ENCODE measurements at places on chromosomes 5 and 9.

- no peak for DNase-seq
Observed at GRCh38 chr9:19879062-19879461, 90.2 kb upstream of the SLC24A2 start.

DNA sequence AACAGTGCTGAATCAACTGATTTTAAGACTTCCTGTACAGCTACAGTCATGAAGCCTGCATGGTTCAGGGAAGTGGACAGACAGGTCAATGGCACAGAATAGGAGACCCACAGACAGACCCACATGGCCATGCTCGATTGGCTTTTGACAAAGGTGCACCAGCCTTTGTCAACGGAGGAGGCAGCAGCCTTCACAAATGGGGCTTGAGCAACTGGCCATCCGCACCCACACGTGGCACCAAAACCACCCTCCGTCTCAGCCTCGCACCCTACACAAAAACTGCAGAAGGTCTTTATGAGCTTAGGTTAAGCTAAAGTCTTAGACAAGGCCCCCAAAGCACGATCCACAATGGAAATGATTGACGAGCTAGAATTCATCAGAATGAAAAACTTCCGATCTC lies 59.5 kb upstream of the UBAC1 start:
- no peak for DNase-seq

DNA sequence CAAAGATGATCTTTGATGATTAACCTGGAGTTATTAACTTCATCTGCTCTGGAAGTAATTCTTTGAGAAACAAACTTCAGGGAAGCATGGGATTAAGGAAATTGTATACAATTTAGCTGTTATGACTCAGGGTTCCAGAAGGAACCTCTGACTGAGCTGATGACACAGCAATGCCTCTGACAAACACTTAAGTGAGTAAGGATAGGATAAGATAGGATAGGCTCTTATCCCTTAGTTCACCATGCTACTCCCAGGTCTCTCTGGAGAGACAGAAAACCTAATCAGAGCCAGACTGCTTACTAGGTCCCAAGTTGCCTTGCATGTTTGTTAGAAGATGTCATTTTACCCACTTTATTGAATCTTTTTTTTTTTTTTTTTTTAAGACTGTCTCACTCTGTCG lies 12.6 kb upstream of the TMEM38B start:
- DNase-seq: no peak

DNA sequence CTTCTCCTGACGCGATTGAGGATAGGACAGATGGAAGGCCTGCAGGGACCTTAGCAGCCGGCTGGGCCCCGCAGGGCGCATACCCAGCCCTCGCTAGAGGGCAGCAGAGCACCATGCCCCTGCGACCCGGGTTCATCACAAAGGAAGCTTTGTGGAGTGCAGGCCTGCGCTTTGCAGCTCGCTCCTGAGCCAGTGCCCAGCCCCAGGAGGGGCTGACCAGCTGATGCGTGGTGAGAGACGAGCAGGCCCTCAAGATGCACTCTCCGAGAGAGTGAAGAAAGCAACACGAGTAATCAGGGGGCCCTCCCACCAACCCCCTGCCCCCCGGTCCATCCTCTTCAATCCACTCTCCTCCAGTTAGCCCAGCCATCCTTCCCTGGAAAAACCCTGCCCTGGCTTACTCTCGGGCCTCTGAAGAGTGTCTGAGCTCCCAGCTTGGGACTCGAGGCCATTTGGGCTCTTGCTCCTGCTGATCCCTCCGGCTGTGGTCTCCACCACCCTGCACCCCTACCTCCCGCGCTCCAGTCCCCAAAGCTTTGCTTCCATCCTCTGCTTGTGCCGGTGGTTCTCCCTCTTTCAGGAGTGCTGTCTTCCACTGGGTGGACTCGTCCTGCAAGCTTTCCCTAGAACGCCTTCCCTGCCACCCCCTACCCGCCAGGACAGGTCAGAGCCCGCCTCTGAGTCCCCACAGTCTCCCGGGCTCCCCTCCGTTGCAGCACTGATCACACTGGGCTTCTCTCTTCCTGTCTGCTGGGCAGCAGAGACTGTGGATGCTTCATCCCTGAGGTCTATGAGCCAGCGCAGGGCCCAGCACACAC lies 9.1 kb upstream of the KIF12 start:
- DNase-seq: peak; percentile 68

GRCh38 chr9:120369608-120370220 lies 210.3 kb downstream of the CDK5RAP2 start:
- DNase-seq: no peak

DNA sequence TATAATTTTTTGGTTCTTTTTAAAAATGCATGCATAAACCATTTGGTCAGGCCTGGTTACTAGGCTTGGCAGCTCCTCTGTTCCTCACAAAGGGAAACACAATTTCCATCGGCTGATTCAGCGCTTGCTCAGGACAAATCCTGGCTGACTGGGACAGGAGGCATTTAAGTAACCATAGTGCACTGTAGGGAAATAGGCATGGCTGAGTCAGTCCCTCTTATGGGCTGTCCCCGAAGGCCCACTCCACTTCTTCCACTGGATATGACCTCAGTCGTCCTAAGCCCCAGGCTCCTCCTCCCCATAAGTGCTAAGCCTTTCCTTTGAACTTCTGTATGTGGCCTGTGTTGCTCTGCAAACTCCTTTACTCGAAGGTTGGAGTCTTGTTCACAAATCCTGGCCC lies 71.2 kb upstream of the GLIS3 start:
- no peak for DNase-seq

DNA sequence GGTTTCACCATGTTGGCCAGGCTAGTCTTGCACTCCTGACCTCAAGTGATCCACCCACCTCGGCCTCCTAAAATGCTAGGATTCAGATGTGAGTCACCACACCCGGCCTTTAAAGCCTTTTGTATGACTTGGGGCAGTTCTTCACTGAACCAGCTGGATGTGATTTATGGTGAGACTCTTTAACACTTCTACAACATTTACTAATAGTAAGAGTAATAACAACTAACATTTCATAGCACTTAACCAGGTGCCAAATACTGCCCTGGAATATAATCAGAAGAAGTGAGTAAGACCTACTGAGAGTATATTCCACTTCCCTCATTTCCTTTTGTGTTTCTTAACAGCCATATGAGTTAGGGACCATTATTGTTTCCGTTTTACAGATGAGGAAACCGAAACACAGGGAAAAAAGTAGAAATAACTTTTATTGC lies 10.0 kb downstream of the ZSWIM6 start:
- DNase-seq: no peak

DNA sequence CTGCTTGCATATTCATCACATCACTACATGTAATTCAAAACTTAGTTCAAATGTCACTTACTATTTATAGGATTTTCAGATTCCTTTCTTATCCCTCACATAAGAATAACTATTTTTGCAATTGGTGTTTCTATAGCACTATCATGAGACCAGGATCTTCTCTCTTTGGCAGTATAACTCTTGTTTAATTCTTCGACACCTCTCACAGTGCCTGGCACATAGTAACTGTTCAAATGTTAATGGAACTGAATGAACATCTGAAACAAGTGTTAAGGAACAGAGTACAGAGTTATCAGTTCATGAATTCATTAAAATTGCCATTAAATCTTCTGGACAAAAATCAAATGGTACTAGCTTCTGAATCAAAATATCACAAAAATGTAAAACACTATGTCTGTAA lies 40.0 kb downstream of the FBXL17 start:
- DNase-seq: no peak

- no peak for DNase-seq
Observed at GRCh38 chr5:138831703-138832102, 43.4 kb downstream of the LRRTM2 start.

DNA sequence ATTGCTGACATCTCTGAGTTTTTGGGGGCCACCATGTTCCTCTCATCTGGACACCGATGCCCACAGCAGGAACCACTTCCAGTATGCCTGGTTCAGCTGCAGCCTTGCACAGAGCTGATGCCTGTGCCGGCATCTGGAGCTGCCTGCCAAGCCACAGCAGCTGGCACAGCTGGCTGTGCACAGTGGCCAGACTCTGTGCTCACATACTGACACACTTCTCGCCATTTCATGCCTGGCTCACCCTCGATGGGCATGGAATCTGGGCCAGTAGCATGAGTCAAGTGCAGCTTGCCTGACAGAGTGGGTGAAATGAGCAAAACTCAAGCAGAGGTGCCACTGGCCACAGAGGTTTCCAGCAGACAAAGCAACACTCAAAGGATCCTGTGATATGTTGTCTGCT lies 863.4 kb downstream of the DNAH5 start:
- no peak for DNase-seq

GRCh38 chr5:172871982-172872381 lies 37.9 kb downstream of the ERGIC1 start:
- DNase-seq: no peak

GRCh38 chr5:170534941-170535340 lies 31.1 kb downstream of the KCNIP1 start:
- DNase-seq: no peak

- DNase-seq: no peak
Observed at GRCh38 chr9:107307331-107307730, 24.3 kb downstream of the RAD23B start.

- no peak for DNase-seq
Observed at GRCh38 chr9:89137542-89138462, 40.8 kb downstream of the SHC3 start.

DNA sequence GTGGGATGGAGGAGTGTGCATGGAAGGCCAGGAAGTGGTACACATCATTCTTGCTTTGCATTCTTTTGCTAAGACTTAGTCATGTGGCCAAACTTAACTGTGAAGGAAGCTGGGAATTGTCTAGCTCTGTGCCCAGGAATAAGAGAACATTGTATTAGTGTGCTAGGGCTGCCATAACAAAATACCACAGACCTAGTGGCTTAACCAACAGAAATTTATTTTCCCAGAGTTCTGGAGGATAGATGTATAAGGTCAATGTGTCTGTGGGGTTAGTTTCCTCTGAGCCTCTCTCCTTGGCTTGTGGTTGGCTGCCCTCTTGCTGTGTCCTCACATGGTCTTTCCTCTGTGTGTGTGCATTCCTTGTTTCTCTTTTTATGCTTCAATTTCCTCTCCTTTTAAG lies 32.4 kb downstream of the NNT start:
- no peak for DNase-seq

DNA sequence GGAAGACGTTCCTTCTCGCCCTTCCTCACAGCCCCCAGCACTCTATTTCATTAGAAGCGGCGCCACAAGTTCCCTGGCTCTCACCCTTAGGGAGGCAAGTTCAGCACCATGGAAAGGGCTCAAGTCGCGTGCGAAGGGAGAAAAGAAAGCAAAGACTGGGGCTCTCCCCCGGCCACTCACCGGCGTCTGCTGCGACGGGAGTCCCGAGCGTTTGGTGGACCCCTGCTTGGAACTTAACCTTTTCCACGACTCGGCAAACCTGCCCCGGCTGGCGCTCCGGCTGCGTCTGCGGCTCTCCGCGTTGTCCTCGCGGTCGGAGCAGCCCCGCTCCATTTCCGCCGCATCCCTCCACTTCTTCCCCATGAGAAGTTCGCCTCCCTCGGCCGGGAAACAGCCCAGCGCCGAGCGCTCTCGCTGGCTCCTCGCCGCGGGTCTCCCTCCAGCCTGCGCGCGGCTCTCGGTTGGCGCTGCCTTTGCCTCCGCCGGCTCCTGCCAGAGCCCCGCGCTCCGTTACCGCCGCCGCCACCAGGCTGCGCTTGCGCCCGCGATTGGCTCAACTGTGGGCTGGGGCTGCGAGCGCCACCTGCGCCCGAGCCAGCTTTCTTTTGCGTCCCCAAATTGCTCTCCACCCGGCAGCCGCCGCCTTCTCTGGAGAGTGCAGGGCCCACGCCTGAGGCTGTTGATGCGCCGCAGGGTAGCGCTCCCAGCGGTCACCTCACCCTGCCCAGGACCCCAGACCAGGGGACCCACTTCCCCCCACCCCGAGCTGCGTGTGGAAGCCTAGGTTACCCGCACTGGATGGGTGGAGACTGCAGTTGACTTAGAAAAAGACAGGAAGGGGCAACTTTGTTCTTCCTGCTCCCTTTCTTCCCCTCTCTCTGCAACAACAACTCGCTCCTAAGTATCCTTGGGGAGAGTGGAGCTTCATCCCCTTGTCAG lies 321.6 kb downstream of the CEMIP2 start:
- peak; percentile 48 for DNase-seq

DNA sequence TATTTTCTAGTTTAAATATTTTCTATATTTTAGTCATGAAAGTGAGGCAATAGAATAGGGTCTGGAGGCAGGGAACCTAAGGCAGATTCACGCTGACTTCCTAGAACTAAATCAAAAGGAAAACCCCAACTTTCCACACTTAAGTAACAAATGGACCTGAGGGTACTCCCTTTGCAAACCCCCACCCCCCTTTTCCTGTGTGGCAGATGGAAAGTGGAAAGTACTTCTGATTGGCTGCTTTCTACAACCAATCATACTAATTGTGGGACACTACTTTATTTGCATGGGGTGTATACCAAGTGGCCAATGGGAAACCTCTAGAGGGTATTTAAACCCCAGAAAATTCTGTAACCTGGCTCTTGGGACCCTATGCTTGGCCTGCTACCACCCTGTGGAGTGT lies 4.8 kb upstream of the CENPH start:
- DNase-seq: no peak

DNA sequence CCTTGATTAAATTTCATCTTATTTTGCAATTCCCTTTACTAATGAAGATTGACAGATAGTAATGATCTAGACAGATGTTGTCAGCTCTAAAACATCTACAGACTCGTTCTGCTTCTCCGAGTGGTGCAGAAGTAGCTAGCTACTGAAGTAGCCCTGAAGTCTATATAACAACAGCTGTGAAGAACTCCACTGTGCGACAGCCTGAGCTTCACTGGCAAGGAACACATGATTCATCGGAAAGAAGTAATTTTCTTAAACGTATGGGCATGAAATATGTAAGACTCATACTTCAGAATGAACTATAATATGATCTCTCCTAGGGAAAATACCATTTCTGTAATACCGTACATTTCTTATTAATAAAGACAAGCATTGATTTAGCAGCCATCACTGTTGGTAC lies 96.2 kb downstream of the TRPM3 start:
- DNase-seq: no peak

GRCh38 chr5:13994621-13995253 lies 50.2 kb upstream of the DNAH5 start:
- DNase-seq: no peak

GRCh38 chr5:170597872-170598271 lies 94.1 kb downstream of the KCNIP1 start:
- DNase-seq: no peak

DNA sequence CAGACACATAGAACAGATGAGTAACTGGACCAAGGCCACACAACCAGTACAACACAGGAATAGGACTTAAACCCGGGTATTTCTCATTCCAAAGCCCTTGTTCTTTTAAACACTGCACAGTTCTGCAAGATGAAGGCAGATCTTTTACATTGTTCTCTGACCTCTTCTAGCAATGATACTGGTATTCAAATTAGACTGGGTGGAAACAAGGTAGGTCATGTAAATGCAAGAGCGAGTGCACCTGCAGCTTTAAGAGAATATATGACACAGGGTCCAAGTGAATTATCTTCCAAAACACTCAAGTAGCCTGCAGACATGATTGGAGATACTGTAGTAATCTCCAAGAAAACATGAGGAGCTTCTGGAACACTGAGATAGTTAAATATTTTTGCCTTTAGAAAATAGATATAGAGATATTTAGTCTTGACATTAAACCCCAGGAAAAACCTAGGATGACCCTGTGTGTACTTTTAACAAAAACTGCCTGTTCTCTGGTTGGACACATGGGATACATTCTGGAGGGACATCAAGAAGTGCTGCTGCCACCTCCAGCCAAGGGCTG lies 130.6 kb upstream of the EPB41L4A start:
- DNase-seq: no peak

- DNase-seq: no peak
Observed at GRCh38 chr5:37569466-37569865, 190.3 kb downstream of the WDR70 start.

GRCh38 chr9:99474186-99474585 lies 252.1 kb downstream of the SEC61B start:
- no peak for DNase-seq

Data from activated CD4-positive, alpha-beta T cell treated with anti-CD3 and anti-CD28 coated beads, Interleukin-2, amount 50 U/mL, for 16 hours (primary cell).